ENCODE measurements at places on chromosomes 7 and 10.
A peak's percentile ranks its signal among the peaks of the same experiment; 100 is the strongest.

DNA sequence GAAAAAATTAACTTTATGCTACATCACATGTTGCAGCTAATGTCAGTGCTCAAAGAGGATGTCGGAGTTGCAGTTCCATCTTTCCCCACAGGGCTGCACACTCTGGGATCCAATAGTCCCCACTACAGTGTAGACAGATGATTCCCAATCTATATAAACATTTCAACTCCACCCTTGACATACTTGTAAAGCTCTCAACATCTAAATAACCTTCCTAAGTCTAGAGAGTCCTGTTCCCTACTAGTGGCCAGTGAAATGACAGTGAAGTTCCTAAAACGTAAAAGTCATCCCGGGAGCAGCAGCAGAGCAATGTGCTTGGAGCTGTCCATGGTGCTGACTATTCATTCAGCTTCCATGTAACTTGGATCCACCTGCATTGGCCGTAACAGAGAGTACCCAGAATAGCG is 145.1 kb downstream of the GRM8 start:
- peak; percentile 46 for DNase-seq

- no peak for DNase-seq
Measured at GRCh38 chr7:36016648-36017047, 136.4 kb upstream of the EEPD1 start.

GRCh38 chr7:42292991-42293521 is 56.0 kb upstream of the GLI3 start:
- DNase-seq, result no peak

GRCh38 chr7:148884049-148884298 is at the start of gene EZH2:
EZH2 (minus strand) TSS chr7:148884291; CDS start chr7:148847298, 36,993 bp downstream.
- DNase-seq, result no peak

DNA sequence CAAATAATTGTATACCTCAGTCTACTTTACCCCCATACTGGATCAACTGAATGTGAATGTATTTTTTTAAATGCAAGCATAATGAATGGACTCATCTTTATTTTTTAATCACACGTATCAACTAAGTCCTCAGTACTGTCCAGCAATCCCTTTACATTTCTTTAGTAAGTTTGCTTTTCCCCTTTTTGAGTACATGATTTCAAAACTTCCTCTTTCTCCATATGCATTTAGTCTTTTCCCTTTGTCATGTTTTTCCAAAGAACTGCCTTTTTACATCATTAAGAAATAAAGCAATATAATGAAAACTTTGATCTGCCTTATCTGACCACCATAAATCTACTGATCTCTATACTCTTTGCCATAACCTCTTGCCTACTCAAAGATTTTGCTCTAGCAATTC is 182.5 kb upstream of the AKR1E2 start:
- DNase-seq, result no peak

- peak; percentile 12 for DNase-seq
Measured at GRCh38 chr7:112546723-112547513, 66.1 kb downstream of the LSMEM1 start.

DNA sequence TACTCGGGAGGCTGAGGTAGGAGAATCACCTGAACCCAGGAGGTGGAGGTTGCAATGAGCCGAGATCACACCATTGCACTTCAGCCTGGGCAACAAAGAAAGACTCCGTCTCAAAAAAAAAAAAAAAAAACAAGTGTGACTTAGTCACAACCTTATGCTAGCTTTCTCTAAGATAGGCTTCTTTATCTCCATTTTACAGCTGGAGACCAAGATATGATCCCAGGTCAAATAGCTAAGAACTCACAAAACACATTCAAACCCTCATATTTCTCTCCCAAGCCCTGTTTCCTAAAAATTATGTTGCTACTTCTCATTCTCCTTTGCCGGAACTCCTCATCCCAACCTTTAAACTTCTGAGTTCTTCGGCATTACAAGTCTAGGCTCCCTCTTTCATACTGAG is 13.0 kb upstream of the DHTKD1 start:
- no peak for DNase-seq

- DNase-seq, result no peak
Measured at GRCh38 chr7:39761449-39761848, 138.1 kb downstream of the RALA start.

GRCh38 chr10:71266918-71267442 is 52.1 kb upstream of the SLC29A3 start:
- DNase-seq, result peak; percentile 25

- DNase-seq, result no peak
Measured at GRCh38 chr7:53111031-53111430, 75.6 kb downstream of the POM121L12 start.

DNA sequence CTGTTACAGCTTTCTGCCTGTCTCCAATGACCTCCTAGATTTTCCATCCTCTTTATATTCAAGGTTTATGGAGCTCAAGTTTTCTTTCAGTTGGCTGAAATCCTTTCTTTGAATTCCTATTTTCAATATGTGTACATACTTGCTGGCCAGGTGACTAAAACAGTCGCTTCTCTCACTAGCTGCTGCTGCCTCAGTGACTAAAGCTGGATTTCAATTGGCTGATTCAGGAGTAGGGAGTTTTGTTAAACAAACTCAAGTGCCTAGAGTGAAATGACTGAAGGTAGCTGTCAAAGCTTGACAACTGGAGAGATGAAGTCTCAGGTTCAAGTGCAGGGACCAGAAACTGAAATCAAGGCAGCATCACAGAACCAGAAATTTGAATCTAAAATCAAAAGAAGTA is 6.7 kb upstream of the POLR1F start:
- DNase-seq, result no peak

DNA sequence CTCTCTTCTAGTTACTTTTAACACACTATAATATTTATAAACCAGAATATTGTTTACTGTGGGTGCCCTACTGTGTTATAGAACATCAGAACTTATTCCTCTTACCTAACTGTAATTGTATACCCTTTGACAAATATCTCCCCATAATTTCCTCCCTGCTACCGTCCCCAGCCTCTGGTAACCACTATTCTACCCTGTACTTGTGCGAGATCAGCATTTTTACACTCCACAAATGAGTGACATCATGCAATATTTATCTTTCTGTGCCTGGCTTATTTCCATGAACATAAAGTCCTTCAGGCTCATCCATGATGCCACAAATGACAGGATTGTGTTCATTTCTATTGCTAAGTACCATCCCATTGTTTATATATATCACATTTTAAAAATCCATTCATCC is 139.8 kb upstream of the RSU1 start:
- no peak for DNase-seq

DNA sequence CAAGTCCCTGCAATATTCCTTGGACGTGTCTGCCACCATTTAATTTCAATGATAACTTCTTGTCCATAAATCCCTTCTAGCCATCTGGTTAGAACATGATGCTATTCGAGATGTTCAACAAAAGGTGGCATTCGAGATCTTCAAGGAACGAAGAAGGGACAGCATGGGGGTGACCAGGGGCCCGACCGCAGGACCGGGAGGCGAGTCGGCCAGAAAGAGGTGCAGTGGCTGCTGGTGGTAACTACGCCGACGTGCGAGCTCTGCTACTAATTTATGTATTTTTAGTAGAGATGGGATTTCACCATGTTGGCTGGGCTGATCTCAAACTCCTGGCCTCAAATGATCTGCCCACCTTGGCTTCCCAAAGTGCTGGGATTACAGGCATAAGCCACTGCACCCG is 4.7 kb downstream of the OPTN start:
- DNase-seq, result no peak

DNA sequence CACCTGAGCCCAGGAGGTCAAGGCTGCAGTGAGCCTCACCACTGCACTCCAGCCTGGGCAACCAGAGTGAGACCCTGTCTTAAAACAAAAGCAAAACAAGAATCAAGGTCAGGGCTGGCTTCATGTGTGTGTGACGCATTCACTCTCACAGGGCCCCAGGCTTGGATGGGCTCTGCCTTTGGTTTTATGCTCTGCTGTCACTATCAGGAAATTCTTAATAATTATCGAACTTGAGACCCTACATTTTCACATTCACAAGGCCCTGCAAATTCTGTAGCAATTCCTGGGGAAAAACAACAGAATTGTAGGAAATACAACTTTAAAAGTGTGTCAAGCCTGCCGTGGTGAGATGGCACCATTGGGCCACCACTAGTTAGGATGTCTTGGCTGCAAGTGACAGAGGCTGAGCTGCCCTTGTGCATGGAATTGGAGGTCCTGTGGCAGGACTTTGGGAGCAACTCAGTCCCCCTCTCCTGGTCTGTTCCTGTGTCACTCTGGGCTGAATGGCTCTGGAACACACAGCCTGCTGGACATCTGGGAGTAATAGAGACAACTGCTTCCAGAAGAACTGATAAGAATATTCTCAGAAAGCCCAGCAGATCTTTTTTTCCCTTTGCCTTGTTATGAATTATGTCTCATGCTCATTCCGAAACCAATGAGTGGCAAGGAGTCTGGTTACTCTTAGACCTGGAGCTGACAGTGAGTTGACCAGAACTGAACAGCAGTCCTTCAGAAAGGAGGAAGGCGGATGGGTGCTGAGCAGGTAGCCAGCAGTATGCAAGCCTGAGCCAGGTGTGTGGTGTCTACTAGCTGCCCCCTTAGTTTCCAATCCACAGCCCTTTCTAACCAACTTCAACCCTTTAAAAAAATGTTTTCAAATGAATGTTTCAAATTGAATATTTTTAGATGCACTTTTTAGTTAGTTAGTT is 3.6 kb downstream of the UBE2D4 start:
- no peak for DNase-seq

DNA sequence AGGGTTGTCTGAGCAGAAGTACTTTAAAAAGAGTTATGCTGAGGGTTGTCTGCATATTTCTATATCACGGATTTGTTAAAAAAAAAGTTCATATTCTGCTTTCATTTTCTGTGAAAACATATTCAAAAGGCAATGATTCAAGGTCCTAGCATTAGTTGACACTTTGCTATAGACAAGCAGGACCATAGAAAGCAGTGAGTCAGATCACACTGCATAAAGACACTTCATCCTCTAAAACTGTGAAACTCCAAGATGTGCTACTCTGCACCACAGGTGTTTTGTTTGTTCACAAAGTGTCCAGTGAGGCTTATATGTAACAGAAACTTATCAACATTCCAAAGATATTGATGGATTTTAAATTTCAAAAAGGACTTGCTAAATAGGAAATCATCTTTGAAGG is 47.0 kb downstream of the SPAM1 start:
- DNase-seq, result no peak

DNA sequence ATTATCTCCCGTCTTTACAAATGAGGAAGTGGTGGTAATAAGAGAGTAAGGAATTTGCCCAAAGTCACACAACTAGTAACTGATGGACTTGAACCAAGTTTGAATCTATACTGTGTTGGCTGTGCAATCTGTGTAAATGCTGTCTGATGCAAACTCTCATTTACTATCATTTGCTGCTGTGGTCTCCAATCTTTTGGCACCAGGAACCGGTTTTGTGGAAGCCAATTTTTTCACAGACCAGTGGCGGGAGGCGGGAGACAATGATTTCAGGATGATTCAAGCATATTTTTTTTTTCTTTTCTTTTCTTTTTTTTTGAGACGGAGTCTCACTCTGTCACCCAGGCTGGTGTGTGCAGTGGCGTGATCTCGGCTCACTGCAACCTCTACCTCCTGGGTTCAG is 450.0 kb upstream of the FZD8 start:
- no peak for DNase-seq

- DNase-seq, result no peak
Measured at GRCh38 chr10:57996536-57996935, 271.2 kb downstream of the IPMK start.

- no peak for DNase-seq
Measured at GRCh38 chr7:69786730-69787395, 188.6 kb downstream of the AUTS2 start.

GRCh38 chr7:103391976-103392375 is 44.5 kb downstream of the PSMC2 start:
- no peak for DNase-seq

DNA sequence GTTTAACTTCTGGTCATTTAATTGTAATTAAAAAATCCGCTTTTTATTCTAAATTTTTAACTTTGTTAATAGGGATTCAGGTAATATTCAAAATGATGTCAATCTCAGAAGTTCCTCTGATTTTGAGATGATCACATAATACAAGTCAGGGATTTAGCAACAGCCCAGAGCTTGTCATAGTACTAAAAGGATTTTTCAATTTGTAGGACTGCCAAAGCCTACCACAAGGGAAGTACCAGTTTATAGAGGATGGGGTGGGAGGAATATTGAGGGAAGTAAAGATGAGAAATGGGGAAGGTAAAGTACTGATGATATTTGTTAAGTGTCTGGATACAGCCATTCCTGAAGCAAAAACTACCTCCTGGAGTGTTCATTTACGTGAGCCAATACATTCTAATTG is 278.2 kb upstream of the TEX47 start:
- DNase-seq, result no peak

- DNase-seq, result peak; percentile 21
Measured at GRCh38 chr10:120735773-120736371, 115.3 kb upstream of the WDR11 start.

DNA sequence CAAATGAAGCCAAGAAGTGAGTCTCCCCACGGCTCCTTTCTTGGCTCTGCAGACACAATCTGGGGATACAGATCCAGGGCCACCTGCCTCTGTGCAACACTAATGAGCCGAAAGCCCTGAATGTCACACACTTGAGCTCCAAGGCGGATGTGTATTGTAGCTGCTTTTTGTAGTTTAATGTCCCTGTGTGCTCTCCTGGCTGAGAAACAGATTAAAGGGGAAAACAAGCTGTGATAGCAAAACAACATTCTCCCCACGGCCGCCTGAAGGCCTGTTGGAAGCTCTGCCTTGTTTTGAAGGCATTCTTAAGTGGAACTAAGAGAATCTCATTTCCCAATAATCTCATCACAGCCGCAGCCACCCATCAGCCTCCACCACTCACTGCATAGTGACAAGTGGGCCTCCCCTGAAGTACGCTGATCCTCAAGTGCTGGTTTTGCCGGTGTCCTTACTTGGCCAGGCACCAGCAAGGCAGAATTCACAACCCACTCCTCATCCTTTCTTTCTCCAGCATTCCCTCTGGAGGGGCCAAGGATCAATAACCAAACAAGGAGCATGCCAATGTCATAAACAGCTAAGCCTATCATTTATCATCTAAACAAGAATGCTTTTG is 44.4 kb upstream of the AMPH start:
- no peak for DNase-seq

DNA sequence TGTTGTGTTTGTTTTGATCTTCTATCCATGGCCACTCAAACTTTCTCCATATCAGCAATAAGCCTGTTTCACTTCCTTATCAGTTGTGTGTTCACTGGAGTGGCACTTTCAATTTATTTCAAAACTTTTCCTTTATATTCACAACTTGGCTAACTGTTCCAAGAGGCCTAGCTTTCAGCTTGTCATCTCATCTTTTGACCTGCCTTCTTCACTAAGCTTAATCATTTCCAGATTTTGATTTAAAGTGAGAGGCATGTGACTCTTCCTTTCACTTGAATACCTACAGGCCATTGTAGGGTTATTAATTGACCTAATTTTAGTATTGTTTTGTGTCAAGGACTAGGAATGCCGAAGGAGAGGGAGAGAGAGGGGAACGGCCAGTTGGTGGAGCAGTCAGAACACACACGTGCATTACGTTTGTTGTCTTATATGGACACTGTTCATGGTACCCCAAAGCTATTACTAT is 5.5 kb upstream of the GNAT3 start:
- DNase-seq, result peak; percentile 12

DNA sequence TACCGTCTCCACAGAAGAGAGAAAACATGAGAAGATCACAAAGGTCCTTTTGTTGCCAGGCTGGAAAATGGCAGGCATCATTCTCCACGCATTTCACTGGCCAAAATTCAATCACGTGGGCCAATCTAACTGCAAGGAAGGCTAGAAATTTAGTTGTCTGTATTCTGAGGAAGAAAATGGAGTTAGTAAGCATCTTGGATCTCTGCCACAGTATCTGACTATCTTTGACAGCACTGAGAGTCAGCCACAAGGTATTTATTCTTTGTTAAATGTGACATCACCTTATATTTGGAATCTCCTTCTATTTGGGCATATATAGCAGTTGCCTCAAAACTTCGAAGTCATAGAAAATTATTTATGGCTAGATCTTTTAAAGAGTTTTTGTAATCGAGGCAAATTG is 213.9 kb downstream of the NSUN6 start:
- peak; percentile 35 for DNase-seq

Data from fibroblast of mammary gland (primary cell).